ENCODE measurements at places on chromosomes 12 and 14.

- DNase-seq = no peak
Observed at GRCh38 chr12:88153959-88154358, 11.9 kb downstream of the TMTC3 start.

- DNase-seq = no peak
Observed at GRCh38 chr14:24909523-24910302, 140.2 kb downstream of the STXBP6 start.

DNA sequence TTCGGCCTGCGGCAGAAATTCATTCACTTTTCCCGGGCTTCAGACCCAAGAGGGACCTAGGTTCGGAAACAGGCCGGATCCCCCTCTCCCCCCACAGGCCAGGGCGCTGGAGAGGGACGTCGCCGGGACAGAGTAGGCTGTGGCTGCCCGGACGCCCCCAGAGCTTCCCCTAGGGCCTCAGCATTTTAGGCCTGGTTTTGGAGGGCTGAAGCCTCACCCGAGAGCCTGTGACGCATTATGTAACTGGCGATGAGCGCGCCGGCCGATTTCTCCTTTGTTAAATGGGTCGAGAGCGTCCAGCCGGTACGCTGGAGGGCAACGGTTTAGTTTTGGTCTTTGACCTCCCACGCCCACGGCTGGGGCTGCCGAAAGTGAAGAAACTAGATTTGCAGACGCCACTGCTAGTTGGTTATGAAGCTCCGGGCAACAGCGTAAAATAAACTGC lies 657 bp downstream of the PEBP1 start:
- DNase-seq = no peak

DNA sequence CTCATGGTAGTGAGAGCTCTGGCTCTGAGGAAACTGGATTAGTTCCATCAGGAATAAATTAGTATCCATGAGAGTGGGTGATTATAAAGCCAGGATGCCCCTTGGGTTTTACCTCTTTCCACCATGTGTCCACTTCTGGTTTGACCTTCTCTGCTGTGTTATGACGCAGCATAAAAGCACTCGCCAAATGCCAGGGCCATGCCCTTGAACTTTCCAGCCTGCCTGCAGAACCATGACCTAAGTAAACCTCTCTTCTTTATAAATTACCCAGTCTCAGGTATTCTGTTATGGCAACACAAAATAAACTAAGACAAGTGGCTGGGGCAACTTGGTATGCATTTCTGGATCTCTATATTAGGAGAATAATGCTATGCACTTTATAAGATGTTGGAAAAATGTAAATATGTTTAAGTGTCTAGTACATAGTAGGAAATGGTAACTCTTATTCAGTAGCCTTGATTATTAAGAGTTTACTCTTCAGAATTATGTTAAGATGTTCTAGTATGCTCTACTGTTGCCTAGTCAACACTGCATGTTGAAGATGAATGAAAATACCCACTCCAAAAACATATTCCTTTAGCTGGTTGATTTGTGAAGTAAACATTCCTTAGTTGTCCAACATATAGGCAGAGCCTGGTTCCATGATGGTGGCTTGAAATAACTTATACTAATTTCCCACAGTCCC lies 455.6 kb upstream of the TMPO start:
- no peak for DNase-seq

DNA sequence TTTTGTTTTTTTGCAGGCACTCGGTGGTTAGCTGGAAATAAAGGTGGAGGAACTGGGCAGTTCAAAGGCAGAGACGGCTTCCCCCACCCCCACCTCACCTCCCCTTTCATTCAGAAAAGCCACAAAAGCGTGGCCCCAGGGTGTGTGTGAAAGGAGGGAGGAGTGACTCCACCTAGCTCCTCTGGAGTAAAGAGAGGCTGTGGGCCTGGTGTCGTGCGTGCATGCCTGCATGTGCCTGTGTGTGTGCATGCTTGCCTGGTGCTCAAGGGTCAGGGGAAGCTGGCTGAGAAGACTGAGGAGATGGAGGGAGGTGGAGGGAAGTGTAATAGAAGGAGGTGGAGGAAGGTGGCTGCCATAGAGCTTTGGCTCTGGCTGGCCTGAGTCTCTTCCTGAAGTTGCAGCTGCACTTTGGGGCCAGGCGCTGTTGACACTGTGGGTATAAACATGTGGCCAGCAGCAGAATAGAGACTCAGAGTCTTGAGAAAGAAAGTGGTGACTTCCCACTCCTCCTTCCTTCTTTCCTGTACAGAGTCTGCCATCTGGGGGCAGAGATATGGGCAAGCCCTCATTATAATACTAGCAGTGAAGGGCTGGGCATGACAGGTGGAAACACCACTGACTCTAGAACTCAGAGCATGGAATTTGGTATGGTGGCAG lies 36.9 kb upstream of the SINHCAF start:
- no peak for DNase-seq

GRCh38 chr12:107351713-107352112 lies 258.4 kb upstream of the CRY1 start:
- no peak for DNase-seq

DNA sequence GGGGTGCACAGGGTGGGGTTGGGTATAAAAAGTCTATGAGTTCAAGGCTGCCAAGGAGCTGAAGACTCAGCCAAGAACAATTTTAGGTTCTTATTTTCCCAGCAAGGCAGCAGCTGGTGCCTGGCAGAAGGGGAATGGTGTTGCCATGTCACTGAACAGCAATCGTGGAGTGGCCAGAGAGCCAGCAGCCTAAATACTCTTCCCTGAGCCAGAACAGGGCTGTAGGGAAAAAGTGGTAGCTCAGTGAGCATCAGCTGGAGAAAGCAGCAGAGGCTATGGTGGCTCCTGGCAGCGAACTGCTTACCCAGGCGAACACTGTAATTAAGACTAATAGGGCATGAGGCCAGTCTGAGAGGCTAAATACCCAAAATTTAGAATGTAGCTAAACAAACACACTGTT lies 334.9 kb downstream of the RMST start:
- no peak for DNase-seq

- DNase-seq = peak; percentile 38
Observed at GRCh38 chr14:74257078-74257940, 18.1 kb downstream of the VSX2 start.

DNA sequence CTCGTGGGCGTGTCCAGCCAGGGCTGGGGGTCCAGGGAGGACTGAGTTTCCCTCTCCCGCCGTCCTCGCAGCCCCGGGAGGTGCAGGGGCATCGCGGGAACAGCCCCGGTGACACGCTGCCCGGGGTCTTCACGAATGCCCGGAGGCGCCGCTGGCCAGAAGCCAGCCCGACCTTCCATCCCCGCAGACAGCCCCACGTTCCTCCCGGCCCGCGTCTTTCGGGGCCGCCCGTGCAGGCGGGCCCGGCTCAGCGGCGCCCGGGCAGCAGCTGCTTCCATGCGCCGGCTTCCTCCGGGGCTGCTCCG lies 827 bp upstream of the TEDC1 start:
- no peak for DNase-seq

DNA sequence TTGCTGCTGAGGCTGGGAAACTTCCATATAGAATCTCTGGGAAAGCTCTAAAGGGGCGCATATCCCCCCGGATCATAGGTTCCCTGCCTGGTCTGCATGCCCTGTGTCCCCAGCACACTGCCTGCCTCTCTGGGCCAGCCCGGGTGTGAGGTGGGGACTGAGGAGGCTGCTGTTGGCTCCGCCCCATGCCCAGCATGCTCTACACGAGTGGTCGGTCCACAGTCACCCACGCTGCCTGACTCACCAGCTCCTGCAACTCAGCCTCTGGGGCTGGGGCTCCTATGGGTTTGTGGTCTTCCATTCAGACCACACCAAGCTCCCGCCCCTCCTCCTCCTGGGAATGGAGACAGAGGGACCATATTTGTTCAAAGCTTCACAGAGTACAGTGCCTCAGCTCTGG lies 88.5 kb upstream of the ANO2 start:
- no peak for DNase-seq

DNA sequence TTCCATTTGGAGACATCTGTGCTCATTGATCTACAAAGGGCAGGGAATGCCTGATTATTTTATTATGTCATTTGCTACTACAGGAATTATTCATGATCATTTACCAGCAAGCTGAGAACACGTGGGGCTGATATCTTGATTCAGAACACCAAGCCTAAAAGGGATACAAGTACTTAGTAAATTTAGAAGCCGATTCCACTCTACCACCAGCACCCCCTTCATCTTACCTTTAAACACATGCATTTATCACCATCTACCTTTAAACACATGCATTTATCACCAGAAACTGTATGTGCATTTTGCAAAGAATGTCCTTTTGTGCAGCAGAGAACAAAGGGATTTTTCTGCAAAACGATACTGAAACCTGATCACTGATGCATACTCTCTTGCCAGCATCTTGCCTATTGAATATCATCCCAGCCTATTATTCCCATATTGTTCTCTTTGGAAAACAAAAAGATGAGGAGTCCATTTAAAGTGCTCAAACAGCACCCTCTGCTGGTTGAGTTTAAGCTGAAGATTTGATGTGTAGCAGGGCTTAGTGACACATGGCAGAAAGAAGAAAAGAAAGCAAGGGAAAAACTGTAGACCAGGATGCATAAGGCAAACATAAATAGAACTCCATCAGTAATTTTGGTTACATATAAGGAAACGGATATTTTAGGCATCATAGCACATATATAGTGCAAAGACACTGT lies 132.6 kb upstream of the PLEKHG7 start:
- DNase-seq = no peak

DNA sequence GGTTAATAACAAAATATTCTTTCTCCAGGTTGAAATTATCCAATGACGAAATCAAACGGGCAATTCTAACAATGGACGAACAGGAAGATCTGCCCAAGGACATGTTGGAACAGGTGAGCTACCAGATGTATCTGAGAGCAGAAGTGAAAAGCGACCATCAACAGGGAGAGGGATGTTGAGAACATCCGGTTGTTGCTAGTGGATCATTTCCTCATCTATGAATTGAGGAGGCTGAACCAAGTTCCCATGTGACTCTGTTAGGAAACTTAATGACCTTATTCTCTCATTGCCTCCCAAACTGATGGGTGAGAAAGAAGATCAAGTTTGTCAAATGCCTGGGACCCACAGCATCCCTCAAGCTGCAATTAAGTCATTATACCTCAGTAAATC lies 117.7 kb downstream of the GPR135 start:
- no peak for DNase-seq

GRCh38 chr12:12195516-12195915 lies 71.3 kb downstream of the LRP6 start:
- DNase-seq = no peak

Data from stimulated activated CD8-positive, alpha-beta memory T cell treated with anti-CD3 and anti-CD28 coated beads, Interleukin-7, amount 100 ng/mL, for 1 hour (primary cell).